ENCODE measurements at places on chromosomes 7 and 10. TPM values are rescaled to one million over a fixed set of nuclear protein-coding genes. Genes with fewer than 3 reads are reported as not detected.

Gene ZDHHC16
- total RNA-seq: 22.2 TPM

Gene GPR146
- 13.1 TPM for total RNA-seq

Gene BTBD16
- 0.41 TPM for total RNA-seq

Gene SFTPA1
- 0.88 TPM for total RNA-seq

Gene KCP
- total RNA-seq: 16.2 TPM

Data from metanephros (tissue), 2 donors.